ENCODE measurements at places on chromosomes 5 and 9. TPM values are rescaled to one million over a fixed set of nuclear protein-coding genes. Genes with fewer than 3 reads are reported as not detected.

- H3K27me3 ChIP-seq: no peaks in the 10 kb centered on the region
- H3K4me3 ChIP-seq: peak overlapping the region; percentile 94
- peaks cover 8% of the 10 kb centered on the region for H3K4me1 ChIP-seq
- H3K36me3 ChIP-seq: peaks cover 2% of the 10 kb centered on the region
- DNase-seq: no peak
- peak overlapping the region; percentile 84 for H3K27ac ChIP-seq
These were observed 423 bp downstream of the IPPK start for GRCh38 chr9:92669527-92669889.

DNA sequence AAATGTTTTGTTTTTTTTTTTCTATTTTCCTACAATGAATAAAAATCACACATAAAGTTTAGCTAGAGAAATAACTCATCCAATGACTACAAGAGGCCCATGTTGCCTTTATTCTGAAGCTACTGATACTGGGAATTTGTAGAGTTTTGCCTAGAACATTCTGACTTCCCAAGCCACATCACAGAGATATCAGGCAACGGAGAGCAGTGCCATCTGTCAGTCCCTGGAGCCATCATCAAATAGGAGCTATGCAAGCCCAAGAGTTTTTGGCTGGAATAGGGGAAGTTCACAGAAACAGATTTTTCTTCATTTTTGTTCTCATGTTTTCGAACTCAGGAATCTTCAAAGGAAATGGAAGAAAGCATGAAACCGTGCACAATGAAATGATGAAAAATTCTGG lies 896.6 kb downstream of the TLE1 start:
- no peak overlapping the region for H3K4me3 ChIP-seq
- H3K27ac ChIP-seq: no peak overlapping the region
- peaks cover 3% of the 10 kb centered on the region for H3K4me1 ChIP-seq
- H3K36me3 ChIP-seq: no peaks in the 10 kb centered on the region
- H3K27me3 ChIP-seq: no peaks in the 10 kb centered on the region

DNA sequence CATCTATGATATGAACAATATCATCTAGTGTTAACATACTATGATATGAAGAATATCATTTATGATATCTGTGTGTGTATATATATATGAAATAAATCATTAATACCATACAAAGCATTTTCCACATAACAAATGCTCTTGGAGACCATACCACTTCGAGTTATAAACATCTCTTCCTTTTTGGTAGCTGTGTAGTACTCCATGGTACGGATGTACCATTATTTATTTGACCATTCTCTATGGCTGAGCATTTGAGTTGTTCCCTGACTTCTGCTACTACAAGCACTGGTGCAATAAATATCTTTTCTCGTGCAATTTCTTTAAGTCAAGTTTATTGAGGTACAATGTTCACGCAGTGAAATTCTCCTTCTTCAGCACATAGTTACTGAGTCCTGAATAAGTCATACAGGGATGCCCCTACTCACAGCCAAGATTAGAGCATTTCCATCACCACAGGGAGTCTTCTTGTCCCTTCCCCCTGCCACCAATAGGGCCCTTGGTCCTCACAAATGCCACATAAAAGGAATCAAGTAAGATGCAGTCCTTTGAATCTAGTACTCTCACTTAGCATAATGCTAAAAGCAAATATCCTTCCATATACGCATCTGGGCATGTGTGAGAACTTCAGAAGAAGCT lies 75.2 kb upstream of the SLC25A48 start:
- no peak for DNase-seq

GRCh38 chr5:170522211-170523141 lies 18.7 kb downstream of the KCNIP1 start:
- peaks cover 4% of the 10 kb centered on the region for H3K4me1 ChIP-seq
- no peak for DNase-seq
- H3K27ac ChIP-seq: peak overlapping the region; percentile 3
- H3K4me3 ChIP-seq: no peak overlapping the region
- H3K27me3 ChIP-seq: peaks cover 13% of the 10 kb centered on the region
- peaks cover 2% of the 10 kb centered on the region for H3K36me3 ChIP-seq

- H3K4me1 ChIP-seq: no peaks in the 10 kb centered on the region
- H3K4me3 ChIP-seq: no peak overlapping the region
- peaks cover 11% of the 10 kb centered on the region for H3K27me3 ChIP-seq
- DNase-seq: no peak
These were observed 577.5 kb upstream of the CLINT1 start for GRCh38 chr5:158436271-158437065.

- no peak overlapping the region for H3K4me3 ChIP-seq
- peaks cover 1% of the 10 kb centered on the region for H3K27me3 ChIP-seq
- peaks cover 38% of the 10 kb centered on the region for H3K4me1 ChIP-seq
- no peak for DNase-seq
- H3K36me3 ChIP-seq: no peaks in the 10 kb centered on the region
These were observed 660.8 kb downstream of the TLE1 start for GRCh38 chr9:81028504-81028903.

GRCh38 chr5:67065237-67065636 lies 131.4 kb downstream of the CD180 start:
- H3K4me1 ChIP-seq: peaks cover 12% of the 10 kb centered on the region
- H3K36me3 ChIP-seq: peaks cover 1% of the 10 kb centered on the region
- no peak for DNase-seq

- H3K27me3 ChIP-seq: no peaks in the 10 kb centered on the region
- no peak for DNase-seq
- H3K4me3 ChIP-seq: peak overlapping the region; percentile 34
- H3K4me1 ChIP-seq: peaks cover 56% of the 10 kb centered on the region
- peak overlapping the region; percentile 22 for H3K27ac ChIP-seq
These were observed 149.0 kb upstream of the PCA3 start for GRCh38 chr9:76615177-76615603.

GRCh38 chr5:168086746-168087145 lies 204.7 kb upstream of the WWC1 start:
- H3K4me3 ChIP-seq: no peak overlapping the region
- H3K27me3 ChIP-seq: peaks cover 10% of the 10 kb centered on the region
- H3K36me3 ChIP-seq: no peaks in the 10 kb centered on the region
- no peak for DNase-seq

DNA sequence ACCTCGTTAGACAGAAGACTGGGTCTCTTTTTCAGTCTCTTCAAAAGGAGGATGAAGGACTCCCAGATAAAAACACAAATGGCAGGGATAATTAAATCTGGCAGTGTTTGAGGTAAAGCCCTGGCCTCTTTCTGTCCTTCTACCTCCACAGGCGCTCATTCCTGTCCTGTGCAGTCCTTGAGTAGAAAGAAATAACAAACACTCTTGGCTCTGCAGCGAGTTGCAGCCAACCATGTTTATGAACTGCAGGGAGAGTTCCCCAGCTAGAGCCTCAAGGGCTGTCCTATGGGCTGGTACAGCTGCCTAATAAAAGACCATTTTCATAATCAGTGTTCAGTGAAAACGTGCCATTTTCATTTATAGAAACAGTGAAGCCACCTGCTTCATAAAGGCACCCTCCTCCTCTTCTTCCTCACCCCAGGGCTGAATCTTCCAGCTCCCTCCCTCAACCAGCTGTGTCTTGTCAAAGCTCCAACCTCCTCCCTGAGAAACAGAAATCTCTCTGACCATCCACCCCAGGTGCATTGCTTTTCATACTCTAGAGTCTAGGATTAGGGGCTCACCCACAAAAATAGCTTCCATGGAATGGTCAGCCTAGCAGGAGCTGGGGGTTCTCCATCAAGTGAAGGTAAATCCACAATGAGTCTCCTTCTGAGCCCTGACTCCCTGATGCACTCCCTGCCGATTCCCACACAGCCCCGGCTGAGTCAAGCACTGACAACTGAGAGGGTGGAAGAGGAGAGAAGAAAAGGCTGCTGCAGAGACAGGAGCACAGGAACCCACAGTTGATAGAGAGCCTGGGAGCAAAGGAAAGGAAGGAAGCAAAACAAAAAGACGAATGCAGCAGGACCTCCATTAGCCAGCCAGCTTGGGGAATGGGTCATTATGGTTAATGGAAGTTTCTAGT lies 150.7 kb downstream of the CMYA5 start:
- no peak for DNase-seq
- no peaks in the 10 kb centered on the region for H3K4me1 ChIP-seq
- H3K36me3 ChIP-seq: no peaks in the 10 kb centered on the region

DNA sequence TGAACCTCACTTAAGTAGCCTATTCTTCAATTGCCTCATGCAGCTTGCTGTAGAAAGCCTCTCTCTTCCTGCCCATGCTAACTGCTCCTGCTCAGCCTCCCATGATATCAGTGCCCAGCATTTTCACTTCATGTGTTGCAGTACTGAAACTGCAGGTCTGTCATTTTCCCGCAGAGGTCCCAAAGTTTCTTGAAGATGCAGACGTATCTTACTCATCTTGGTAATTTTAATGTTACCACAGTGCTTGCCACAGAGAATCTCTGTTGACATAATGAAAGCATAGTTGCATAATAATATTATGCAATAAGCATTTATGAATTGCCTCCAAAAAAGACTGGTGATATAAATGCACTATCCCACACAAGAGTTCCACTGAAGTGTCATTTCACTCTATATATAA lies 561.1 kb upstream of the DAP start:
- peaks cover 33% of the 10 kb centered on the region for H3K36me3 ChIP-seq
- DNase-seq: no peak
- H3K27ac ChIP-seq: no peak overlapping the region
- H3K4me3 ChIP-seq: no peak overlapping the region
- H3K4me1 ChIP-seq: peaks cover 18% of the 10 kb centered on the region

DNA sequence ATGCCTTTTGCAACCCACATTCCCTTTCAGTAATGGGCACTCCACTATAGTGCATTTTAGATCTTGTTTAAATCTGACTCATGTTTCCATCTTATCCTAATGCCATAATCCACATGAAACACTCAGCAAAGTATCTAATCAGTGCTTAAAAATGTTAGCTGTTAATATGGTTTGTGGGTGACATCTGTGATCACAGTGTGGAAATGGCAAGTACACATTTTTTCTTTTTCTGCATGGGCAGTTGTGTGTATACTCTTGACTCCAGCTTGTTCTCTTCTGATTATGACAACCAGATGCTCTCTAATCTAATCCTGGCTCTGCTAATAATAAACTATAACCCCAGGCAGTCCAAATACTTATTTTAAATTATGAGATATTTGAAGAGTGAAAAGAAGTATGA lies 103.3 kb downstream of the EDIL3 start:
- H3K27me3 ChIP-seq: no peaks in the 10 kb centered on the region
- H3K27ac ChIP-seq: no peak overlapping the region
- no peak overlapping the region for H3K4me3 ChIP-seq
- no peaks in the 10 kb centered on the region for H3K36me3 ChIP-seq
- no peaks in the 10 kb centered on the region for H3K4me1 ChIP-seq
- DNase-seq: no peak

- H3K4me1 ChIP-seq: no peaks in the 10 kb centered on the region
- H3K27ac ChIP-seq: no peak overlapping the region
- no peak for DNase-seq
- H3K27me3 ChIP-seq: no peaks in the 10 kb centered on the region
- H3K4me3 ChIP-seq: no peak overlapping the region
These were observed 45.1 kb downstream of the PRRT1B start for GRCh38 chr9:131590449-131590848.

GRCh38 chr5:122149321-122150090 lies 20.2 kb downstream of the ZNF474 start:
- no peaks in the 10 kb centered on the region for H3K27me3 ChIP-seq
- H3K27ac ChIP-seq: peak overlapping the region; percentile 63
- no peak overlapping the region for H3K4me3 ChIP-seq
- DNase-seq: no peak
- H3K4me1 ChIP-seq: peaks cover 3% of the 10 kb centered on the region
- no peaks in the 10 kb centered on the region for H3K36me3 ChIP-seq

DNA sequence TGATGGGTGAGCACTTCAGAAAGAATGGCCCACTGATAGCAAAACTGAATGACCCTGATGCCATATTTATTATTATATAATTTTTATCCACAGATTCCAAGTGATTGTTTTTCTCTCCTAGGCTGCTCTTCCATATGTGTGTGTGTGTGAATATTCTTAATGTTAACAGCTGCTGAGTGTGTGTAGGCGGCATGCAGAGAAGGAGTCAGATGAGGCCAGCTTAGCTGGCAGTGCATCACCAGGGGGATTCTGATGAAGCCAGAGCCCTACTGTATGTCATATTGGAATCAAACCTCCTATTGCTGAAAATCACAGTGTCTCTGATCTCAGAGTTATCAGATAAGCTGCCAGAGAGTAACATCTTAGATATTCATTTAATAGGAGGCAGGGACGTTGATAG lies 177.1 kb downstream of the DMAC1 start:
- no peaks in the 10 kb centered on the region for H3K36me3 ChIP-seq
- no peak overlapping the region for H3K27ac ChIP-seq
- H3K4me1 ChIP-seq: no peaks in the 10 kb centered on the region

- H3K4me1 ChIP-seq: peaks cover 11% of the 10 kb centered on the region
- H3K36me3 ChIP-seq: no peaks in the 10 kb centered on the region
- no peak overlapping the region for H3K27ac ChIP-seq
- H3K4me3 ChIP-seq: no peak overlapping the region
- no peak for DNase-seq
- H3K27me3 ChIP-seq: peaks cover 21% of the 10 kb centered on the region
These were observed 556.0 kb downstream of the BNC2 start for GRCh38 chr9:16314476-16314875.

FUT7 gene
- total RNA-seq: not detected

PCAT7 gene
- 13.1 TPM for total RNA-seq

SH3PXD2B gene
- 72.4 TPM for total RNA-seq

GAS1 gene
- total RNA-seq: 4.0 TPM

PCDHB4 gene
- total RNA-seq: 4.4 TPM

TRAF1 gene
- total RNA-seq: 6.7 TPM

Measured in progenitor cell of endocrine pancreas (in vitro differentiated cells).